ENCODE measurements at places on chromosomes 1 and 21.
A peak's percentile ranks its signal among the peaks of the same experiment; 100 is the strongest.

DNA sequence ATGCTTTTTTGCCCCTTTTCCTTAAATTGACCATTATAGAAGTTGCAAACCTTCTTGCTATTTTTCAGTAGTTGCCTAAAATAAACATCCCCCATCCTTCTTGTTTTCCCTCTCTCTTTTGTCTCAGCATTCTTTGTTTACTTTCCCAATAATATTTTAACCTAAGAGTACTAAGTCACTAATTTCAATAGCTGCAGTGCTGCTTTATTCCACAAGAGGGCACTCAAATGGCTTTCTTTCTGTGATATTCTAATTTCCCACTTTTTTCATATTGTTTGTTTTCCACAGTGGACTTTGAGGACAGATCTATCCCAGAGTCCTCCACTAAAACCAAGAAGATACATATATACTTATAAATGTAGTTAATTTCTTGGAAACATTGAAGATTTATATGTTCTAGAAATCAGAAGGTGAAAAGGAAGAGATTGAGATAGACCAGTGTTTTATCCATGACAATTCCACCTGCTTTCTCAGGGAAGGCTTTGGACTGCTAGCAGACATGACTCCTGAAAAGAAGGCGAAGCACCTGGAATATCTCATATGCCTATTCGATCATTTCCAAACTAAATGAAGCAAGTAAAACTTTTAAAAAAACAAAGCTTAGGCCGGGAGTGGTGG lies 104.8 kb upstream of the GRIK1 start:
- DNase-seq, result no peak

- no peak for DNase-seq
These were observed 12.1 kb downstream of the OSBPL9 start for GRCh38 chr1:51628715-51629590.

GRCh38 chr1:966135-966703 lies at the start of gene PLEKHN1:
PLEKHN1 (plus strand) TSS chr1:966482; CDS start chr1:966532, 50 bp downstream.
- DNase-seq, result no peak

- DNase-seq, result peak; percentile 37
These were observed 64.5 kb upstream of the SLC44A3 start for GRCh38 chr1:94755675-94756074.

DNA sequence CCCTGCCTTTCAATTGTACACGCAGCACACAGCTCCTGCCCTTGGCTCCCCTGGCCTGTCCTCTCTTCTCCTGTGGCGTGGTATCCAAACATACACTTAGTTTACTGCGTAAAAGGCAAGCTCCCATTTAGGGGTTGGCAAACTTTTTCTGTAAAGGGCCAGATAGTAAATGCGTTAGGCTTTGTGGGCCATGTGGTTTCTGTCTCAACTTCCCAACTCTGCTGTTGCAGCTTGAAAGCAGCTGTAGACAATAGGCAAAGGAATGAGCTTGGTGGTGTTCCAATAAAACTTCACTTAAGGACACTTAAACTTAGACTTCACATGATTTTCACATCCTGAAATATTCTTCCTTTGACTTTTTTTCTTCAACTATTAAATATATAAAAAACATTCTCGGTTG lies 63.3 kb downstream of the RHOU start:
- DNase-seq, result no peak

GRCh38 chr1:53311702-53312305 lies 16.1 kb downstream of the LRP8 start:
- DNase-seq, result no peak

GRCh38 chr21:45871616-45872236 lies 109.8 kb upstream of the COL6A1 start:
- no peak for DNase-seq

DNA sequence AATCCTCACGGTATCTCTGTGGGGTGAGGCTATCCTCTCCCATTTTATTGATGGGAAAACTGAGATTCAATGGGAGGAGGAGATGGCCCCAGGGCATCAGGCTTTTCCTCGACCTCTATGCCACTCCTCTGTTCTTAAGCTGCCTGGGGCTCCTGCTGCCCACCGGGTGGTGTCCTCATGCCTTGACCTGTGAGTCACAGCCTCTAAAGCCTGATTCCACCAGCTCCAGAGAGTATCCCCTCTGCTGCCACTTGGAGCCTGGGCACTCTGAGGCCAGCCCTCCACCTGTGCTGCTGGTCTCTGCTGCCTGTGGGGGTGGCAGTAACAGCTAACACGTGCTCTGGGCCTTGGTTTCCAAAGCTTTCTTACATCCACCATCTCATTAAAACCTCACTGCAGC lies 241.2 kb downstream of the TRABD2B start:
- no peak for DNase-seq

DNA sequence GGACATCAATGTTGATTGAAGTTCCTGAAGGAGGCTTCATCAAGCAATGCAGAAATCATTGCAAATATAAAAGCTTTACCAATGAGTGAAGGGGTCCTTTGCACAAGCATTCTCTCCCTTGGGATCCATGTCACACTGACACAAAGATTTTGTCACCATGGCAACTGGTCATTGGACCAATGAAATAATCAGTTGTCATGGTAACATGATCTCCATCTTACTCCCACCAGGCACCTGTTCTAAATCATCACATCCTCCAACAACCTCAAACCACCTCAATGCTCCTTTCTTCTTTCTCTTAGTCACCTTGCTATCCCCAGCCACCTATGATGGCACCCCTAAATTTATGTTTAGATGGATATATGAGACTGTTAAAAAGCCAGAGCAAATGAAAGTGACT lies 13.5 kb upstream of the FOXJ3 start:
- no peak for DNase-seq

DNA sequence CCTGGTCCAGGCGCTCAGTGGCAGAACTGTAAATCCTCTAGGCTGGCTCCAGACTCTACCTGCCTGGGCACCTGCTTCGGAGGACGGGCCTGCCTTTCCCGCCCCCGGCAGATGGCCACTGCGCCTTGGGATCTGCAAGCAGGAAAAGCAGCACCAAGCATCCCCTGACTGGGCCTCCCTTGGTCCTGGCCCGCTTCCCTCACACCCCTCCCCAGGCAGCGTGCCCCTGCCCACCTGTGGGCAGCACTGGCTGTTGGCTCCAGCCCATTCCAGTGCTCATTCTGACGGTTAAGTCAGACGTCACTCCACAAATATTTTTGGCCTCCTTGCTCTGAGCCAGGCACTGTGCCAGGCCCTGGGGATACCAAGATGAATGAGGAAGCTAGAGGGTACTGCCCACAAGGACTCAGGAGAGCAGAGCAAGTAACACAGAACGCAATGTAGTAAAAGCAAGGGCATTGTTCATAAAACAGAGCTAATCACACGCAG lies 22.0 kb upstream of the BLACAT1 start:
- peak; percentile 68 for DNase-seq

DNA sequence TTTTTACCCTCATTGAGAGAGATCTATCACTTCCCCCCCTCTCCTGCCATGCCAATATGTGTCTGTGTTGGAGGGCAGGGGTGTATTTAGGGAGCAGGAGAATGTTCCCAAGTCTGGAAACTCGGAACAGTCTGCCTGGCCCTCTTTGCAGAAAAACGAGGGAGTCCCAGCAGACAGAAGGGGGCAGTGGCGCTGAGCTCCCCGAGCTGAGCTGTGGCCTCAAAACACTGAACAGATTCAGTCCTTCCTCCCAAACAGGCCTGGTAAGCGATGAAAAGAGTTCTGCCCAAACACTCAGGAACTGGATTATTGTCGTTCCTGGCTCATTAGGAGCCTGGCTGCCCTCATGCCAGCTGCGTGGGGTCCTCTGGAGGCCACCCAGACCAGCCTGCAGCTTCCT lies 981 bp downstream of the CLDN14 start:
- no peak for DNase-seq

- DNase-seq, result no peak
These were observed 90.2 kb upstream of the ZNHIT6 start for GRCh38 chr1:85798419-85798818.

DNA sequence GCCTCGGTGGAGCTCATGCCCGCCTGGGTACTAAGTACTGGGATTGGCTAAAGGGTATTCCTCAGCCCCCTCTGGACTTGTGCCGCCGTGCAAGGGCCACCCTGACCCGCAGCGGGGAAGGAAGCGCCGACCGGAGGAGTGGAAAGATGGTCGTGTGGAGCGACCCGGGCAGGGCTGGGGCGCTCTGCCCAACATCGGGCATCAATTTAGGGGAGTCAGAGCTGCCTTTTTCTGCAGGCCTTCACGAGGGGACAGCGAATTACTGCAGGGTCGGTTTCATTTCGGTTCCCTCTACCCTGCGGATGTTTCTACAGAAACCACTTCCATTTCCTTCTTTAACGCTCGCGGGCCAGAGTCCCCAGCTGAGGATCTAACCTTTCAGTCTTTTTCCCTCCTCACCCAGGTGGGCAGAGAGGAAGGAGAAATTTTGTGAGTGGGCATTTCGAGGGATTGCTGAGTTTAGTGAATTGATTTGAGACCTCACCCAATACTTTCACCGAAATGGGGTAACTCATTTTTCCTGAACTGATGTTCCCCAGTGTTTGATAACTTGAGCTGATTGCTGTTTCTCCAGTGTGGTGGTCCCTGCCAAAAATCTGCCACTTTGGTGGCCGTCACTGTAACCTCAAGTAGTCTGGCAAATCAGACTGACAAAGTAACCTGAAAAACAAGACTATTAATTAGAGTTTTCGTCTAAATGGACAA lies 1.1 kb downstream of the TOR1AIP1 start:
- no peak for DNase-seq

DNA sequence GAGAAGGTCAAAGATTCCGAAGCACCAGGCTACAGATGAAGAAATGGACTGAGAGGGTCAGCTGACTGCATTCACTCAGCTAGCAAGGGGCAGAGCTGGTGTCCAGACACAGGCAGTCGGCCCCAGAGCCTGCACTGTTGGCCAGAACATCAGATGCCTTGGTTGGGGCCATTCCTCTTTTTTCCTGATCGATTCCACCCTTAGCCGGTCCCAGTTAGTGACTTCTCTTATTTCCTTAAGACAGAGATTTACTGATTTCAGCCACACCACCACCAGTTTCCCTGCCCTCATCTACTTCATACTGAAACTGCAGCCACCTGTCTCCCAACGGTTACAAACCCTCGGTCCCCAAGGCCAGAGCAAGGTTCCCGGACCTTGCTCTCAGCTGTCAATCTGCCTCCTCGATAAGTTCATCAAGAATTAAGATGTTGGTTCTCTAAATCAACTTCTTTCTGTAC lies 11.5 kb downstream of the CD58 start:
- DNase-seq, result no peak

GRCh38 chr1:36885540-36886357 lies 148.6 kb downstream of the GRIK3 start:
- DNase-seq, result no peak

DNA sequence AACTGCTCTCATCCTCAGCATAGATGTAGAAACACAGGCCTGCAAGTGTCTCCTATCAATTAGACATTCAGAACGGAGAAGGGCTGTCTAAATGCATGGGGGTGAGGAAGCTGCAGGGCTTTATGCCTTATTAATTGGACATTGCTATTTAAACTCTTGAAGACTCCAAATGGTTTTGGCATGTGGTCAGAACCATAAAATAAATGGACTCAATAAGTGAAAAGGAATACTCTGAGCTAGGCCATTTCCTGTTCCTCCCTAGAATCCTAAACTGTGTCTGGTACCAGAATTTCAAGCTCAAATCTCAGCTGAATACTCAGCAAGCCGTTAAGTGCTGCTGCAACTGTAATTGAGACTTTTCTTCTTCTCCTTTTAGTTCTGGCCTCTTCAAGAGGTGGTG lies 80.4 kb upstream of the C1orf87 start:
- DNase-seq, result no peak

DNA sequence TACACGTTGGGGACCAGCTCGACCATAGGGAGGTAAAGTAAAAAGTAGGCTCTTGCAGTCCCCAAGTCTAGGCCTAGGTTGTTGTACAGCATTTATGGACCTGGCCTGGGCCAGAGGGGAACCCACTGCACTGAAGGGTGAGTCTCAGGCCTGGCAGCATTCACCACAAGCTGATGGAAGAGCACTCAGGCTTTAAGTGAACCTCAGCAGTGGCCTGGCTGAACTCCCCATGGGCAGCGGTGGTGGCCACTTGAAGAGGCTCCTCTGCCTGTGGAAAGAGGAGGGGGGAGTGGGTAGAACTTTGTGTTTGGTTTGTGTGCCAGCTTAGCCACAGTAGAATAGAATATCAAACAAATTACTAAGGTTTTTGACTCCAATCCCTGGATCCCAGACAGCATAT lies 176.2 kb upstream of the PRMT6 start:
- no peak for DNase-seq

- DNase-seq, result no peak
These were observed 30.8 kb downstream of the ADAMTS1 start for GRCh38 chr21:26814386-26814785.

DNA sequence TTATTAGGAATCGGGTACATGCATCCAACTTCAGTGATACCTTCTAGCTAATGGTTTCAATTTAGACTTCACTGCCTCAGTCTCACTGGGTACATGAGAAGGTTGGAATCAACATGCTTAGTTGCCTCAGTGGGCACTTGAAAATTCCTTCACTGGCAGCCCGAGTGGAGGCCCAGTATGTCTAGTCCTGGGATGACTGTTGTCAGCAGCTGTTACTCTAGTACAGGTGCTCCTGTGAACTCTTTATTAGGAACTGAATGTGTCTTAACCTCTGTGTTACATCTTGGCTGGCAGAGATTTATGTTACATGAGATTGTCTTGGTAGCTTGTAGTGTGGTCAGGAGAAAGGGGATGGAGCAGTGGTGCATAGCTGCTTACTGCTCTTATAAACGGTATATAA lies 13.4 kb downstream of the PLA2G2E start:
- DNase-seq, result no peak

GRCh38 chr1:24151175-24151533 lies 8.2 kb upstream of the IL22RA1 start:
- peak; percentile 11 for DNase-seq

GRCh38 chr21:32515874-32516273 lies 69.4 kb downstream of the TCP10L start:
- DNase-seq, result no peak

All from SHP77 (cell line).